NCI-H187 (cell line): ENCODE measurements at places on chromosomes 5 and 9.
A peak's percentile ranks its signal among the peaks of the same experiment; 100 is the strongest.

GRCh38 chr9:42388846-42389245, 205.4 kb downstream of the SPATA31A6 start:
- no peak for DNase-seq

DNA sequence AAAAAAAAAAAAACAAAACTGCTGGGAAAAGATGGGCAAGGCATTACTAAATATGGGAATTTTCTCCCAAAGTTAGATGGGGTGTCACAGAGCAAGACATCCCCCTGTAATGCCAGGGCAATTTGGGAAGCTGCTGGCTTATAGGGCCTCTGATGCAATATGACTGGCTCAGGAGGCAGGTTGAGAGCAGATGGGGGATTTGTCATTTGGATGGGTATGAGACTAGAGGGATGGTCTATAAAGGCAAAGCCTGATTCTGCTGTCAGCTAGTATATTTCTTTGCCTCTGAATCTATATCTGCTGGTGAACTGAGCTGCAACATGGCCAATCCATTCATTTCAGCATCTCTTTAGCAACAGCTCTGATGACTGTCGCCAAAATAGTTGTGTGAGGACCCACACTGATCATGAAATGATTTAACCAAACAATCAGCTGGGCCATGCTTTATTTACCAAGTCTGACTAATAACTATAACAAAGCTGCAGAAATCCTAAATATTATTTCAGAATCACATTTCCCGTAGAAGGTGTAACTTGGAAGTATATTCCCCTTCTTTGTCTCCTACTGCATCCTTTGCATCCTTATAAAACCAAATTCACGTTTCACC, 455.1 kb upstream of the ZNF608 start:
- no peak for DNase-seq

- no peak for DNase-seq
These were observed 73.8 kb upstream of the SLC1A1 start for GRCh38 chr9:4416467-4416866.

GRCh38 chr9:37915911-37916470, 12.1 kb upstream of the SLC25A51 start:
- no peak for DNase-seq

- DNase-seq: no peak
These were observed 14.2 kb downstream of the NANS start for GRCh38 chr9:98070704-98071103.

DNA sequence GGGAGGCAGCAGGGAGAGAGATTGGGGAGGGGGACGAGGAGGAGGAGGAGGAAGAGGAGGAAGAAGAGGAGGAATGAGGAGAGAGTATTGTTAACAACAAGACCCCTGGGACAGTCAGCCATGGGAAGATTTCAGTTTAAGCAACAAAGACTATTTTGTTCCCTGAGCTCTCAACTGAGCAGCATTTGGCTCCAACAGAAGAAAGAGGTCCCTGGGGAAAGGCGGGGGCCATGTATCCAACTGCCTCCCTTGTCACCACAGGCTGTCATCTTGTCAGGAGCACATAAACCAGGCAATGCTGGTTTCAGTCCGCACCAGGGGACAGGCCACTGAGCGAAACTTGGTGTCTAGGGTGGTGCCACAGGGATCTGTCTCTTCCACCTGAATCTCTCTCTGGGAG, 316.1 kb downstream of the TLE1 start:
- no peak for DNase-seq

- no peak for DNase-seq
These were observed 20.2 kb upstream of the WHRN start for GRCh38 chr9:114525513-114525912.

DNA sequence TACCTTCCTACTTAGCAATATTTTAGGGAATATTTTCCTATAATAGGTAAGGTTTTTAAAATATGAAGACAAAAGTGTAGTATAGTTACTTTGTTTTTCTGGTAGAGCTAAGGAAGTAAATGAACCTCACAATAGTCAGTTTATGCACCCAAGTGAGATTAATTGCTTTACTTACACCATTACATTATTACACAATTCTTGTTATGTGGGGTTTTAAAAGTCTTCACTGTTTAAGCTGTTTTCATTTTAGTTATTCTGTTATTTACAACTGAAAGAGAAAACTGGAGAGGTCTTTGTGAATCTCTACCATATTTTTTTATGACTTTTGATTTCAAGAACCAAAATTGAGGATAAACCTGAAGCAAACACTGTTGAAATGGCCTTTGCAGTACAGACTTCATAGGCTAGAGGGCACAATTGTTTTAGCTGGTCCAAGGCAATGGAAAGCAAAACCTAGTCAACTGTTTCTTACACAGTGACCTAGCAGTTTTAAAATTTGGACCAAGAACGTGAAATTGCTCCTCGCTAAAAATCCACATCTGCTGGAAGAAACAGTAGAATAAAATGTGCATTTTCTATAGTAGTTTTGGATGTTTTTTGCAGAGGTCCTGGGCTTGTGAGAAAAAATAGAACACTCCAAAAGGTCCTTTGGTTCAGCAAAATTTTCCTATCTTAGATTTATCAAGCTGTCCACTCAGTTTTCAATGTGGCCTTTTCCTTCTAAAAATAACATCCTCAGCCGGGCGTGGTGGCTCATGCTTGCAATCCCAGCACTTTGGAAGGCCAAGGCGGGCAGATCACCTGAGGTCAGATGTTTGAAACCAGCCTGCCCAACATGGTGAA, 66.4 kb upstream of the FER start:
- DNase-seq: no peak

GRCh38 chr9:132216861-132217619, 55.2 kb downstream of the NTNG2 start:
- DNase-seq: no peak

DNA sequence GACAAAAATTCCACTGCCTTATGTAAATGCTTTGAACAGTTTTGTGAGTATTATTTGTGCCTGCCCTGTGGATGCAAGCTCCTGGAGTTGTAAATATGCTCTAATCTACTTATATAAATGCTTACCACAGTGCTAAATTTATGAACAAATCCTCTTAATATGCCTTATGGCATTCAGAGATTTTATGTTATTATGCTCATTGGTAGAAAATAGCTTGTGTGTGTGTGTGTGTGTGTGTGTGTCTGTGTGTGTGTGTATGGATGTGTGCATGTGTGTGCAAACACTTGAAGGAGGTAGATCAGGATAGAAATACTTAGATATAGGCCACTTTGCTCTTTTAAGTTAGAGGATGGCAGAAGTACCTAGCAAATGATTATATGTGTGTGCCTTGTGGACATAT, 253.9 kb downstream of the TAF11L14 start:
- no peak for DNase-seq

DNA sequence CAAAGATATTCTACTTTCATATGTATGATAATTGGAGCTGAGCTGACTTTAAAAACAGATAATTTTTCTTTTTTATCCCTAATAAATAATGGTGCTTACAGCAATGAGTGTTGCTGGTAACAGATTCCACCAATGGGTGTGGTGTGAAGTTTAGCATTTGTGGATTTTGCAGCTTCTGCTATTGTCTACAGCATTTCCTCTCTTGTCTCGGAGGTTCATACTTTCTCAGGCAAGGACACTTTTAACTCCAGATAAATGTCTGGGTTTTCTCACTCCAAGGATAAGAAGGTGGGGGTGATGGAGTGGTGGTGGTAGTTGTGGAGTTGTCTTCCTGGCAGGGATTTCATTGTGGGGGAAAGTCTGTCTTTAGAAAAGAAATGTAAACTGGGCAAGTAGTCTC, 120.0 kb upstream of the CDKN2B start:
- no peak for DNase-seq

- no peak for DNase-seq
These were observed 3.1 kb downstream of the SMARCA2 start for GRCh38 chr9:2018162-2018643.

GRCh38 chr5:77640589-77641396, 2.3 kb upstream of the OTP start:
- DNase-seq: peak; percentile 88

GRCh38 chr9:135079676-135080075, 7.8 kb upstream of the OLFM1 start:
- no peak for DNase-seq

- no peak for DNase-seq
These were observed 465.1 kb downstream of the PDE4D start for GRCh38 chr5:59428391-59428790.

GRCh38 chr9:4548811-4549725, 58.8 kb downstream of the SLC1A1 start:
- DNase-seq: no peak

- no peak for DNase-seq
These were observed 153.7 kb upstream of the ADCY2 start for GRCh38 chr5:7242118-7242710.

DNA sequence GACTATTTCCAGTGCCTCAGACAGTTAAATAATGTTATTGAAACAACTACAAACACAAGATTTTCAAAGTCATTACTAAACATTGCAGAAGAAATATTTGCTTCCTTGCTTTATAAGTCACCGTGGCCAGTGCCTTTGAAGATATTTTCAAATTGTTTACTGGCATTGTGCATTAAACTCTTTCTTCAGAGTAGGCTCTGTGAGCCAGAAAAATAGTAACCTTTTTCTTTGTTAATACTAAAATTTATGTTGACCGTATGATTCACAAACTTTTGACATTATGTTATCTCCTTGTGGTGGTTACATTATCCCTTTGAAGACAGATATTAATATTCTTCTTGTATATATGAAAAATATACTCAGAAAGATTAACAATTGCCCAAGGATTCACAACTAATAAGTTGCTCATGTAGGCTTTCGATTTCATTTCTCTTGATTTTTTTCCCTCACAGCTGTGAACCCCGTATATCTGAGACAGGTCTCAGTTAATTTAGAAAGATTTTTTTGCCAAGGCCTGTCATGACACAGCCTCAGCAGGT, 140.1 kb downstream of the NR3C1 start:
- no peak for DNase-seq
